GOT3 (cell line): ENCODE measurements at places on chromosomes 6 and 20.

DNA sequence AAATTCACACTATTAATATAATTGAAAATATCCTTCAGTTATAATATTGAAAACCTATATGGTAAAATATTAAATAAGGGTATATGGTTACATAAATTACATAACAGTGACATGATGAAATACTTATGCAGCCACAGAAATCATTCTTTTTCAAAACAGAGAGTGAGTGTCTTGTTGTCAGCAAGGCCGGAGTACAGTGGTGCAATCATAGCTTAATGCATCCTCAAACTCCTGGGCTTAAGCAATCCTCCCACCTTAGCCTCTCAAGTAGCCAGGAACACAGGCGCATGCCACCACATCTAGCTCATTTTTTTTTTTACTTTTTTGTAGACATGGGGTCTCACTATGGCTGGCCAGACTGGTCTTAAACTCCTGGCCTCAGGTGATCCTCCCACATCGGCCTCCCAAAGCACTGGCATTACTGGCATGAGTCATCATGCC is 40.4 kb downstream of the FAM8A1 start:
- DNase-seq: no peak

GRCh38 chr6:43274916-43275597 is 23.0 kb upstream of the SLC22A7 start:
- no peak for DNase-seq

DNA sequence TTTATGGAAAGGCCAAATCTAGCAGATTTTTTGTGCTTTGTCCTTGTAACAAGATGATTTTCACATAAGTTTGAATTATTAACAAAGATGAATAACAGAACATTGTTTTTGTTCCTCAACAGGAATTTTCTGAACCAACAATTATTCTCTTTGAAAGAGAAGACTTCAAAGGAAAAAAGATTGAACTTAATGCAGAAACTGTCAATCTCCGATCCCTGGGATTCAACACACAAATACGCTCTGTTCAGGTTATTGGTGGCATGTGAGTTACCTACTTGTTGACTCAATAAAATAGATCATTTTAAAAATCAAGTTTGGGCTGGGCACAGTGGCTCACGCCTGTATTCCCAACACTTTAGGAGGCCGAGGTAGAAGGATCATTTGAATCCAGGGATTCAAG is 70.9 kb downstream of the RTN4IP1 start:
- no peak for DNase-seq

DNA sequence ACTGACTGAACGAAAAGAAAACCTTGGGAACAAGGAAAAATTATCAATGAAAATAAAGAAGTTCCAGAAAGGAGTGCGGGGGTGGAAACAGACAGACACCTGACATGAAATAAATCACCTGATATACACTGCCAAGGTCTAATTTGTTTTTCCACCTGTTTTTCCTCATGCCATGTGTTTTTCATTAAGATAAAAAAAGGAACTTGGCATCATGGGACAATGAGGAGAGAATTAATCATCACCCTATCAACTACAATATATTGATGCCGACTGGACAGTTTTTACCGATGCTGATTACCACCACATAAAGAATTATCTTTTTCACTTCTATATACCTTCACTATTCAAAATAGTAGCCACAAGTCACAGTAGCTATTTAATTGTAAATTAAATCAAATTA is 233.2 kb downstream of the ARHGAP18 start:
- no peak for DNase-seq

DNA sequence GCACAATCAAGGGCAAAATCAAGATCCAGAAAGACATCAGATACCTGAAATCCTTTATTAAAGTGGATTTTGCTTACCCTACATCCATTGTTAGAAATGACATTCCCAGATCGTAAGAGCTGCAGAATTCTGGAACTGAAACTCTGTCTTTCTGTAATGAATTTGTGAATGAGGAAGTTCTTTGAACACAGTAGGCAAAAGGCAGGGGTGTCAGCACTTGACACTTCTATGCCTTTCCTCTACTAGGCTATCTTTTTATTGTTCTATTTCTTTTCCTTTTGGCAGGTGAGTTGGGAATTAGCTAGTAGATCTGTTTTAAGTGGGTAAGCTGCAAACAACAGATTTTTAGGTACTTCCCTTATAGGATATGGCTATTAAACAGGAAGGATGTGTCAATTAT is 126.3 kb downstream of the CARMIL1 start:
- no peak for DNase-seq

DNA sequence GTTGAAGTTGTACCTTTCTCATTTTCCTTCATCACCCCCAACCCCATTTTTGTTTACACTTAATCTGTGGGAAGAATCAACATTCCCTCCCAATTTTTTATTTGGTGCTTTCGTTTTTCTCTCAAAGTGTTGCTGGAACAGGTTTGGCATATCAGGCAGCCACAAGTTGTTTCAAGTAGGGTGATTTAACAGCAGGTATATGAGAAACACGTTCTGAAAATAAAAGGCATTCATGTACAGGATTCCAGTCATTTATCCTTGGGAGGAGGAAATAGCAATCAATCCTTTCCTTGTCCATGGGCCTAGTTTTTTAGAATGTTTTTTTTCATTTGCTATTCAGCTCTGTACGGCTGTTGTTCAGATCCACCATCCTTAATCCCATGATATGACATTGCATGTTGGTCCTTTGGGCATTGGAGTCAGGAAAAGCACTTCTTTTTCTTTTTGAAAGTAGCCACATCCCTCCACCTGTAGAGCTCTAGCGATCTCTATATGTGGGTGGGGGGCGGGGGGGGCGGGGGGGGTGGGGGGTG is 120.2 kb downstream of the JARID2 start:
- no peak for DNase-seq

DNA sequence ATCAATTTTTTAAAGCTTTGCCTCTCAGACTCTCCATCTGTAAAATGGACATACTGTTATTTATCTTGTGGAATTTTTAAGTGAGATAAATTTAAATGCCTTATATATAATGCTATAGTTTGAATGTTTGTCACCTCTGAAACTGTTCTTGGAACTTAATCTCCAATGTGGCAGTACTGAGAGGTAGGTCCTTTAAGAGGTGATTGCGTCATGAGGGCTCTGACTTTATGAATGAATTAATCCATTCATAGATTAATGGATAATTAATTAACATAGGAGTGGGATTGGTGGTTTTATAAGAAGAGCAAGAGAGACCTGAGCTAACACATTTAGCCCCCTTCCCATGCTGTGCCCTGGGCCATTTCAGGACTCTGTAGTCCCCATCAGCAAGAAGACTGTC is 326.3 kb upstream of the TSHZ2 start:
- DNase-seq: no peak

DNA sequence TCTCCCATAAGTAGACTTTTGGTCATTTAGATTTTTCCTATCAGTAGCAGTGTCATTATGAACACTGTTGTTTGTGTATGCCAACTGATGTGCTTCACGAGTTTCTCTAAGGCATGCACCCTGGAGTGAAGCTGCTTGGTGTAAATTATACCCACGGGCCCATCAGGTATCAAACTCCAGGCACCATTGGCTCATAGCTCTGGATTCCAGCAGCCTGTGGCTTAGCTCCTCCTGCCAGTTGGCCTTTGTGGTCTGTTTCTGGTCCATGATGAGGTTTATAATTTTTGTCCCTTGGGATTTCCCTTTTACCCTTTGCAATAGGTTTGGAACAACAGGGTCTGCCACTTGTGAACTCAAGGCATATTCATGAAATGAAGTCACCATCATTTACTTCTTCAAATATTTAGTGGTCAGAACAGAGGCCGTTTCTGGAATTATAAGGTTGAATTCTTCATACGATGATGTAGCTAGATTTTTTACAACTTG is 350.5 kb downstream of the PRL start:
- no peak for DNase-seq

DNA sequence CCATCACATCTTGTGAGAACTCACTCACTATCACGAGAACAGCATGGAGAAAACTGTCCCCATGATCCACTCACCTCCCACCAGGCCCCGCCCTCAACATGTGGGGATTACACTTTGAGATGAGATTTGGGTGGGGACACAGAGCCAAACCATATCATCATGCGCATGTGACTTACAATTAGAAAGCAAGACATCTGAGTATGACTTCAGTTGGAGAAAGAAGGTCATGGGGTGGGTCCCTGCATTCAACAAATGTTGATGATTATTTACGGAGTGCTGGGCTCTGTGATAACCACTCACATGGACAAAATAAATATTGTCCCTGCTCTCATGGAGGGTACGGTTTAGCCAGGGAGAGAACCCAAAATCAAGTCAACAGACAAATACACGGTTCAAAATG is 37.9 kb downstream of the VSTM2L start:
- DNase-seq: no peak
